ENCODE measurements at places on chromosomes 1 and 21. TPM values are rescaled to one million over a fixed set of nuclear protein-coding genes. Genes with fewer than 3 reads are reported as not detected.

RNU1-4 gene
- 1,570 TPM for total RNA-seq

CFAP107 gene
- not detected for total RNA-seq

LAMB3 gene
- 4.4 TPM for total RNA-seq

- DNase-seq = no peak
These were observed 879.0 kb downstream of the LTN1 start for GRCh38 chr21:28113718-28114117.

DNA sequence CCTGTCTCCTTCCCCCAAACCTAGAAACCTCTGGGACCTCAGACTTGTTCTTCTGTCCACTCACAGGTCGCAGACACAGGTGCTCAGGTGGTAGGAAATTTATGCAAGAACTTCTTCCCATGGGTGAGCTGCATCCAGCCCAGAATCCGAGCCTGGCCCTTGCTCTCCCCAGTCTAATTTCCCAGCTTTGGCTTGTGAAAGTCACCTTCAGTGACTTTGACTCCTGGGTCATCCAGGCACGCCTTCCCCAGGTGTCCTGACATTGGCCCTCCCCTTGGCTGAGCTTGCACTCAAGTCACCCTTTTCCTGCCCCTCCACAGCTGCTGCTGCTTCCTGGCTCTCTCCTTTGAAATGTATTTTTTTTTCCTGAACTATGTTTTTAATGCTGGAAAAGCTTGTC is 6.6 kb downstream of the IPO13 start:
- DNase-seq = no peak

DNA sequence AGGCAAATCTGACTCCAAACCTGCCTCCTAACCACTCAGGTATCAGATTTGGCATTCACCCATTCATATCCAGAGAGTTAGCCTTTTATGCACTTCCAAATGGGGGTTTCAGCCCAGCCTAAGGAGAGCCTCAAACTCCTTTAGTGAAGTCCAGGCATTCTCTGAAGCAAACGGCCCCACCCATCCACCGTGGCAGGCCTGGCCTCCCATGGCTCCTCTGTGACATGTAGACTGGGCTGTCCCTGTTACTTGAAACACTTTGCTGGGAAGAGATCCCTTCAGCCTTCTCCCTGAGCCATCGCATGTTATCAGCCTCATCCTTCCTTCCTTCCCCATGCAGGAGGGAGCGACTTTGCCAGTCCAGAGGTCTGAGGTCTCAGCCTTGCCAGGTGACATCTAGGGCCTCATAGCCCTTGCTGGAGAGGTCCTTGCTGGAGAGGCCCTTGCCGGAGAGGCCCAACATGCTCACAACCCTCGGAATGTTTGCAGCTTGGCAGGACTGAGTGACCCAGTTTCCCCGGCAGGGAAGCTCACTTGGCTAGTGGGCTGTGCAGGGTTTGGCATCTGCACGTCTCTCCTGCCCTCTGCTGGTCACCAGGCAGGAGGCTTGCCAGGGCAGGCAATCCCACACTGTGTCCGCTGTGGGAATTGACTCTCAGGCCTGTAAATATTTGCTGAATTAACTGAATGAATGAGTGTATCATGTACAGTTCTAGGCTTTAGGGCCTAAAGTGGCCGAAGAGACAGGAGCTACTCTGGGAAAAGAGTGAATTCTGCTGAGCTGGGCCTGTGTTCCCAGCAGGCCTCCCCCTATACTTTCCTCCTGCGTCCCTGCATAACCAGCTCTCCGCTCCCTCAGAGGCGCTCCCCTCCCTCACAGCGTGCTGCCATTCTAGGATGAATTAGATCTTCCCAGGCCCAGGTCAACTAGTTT is 26.7 kb upstream of the RBM15 start:
- DNase-seq = peak; percentile 68
